ENCODE measurements at places on chromosomes 12 and 14.

DNA sequence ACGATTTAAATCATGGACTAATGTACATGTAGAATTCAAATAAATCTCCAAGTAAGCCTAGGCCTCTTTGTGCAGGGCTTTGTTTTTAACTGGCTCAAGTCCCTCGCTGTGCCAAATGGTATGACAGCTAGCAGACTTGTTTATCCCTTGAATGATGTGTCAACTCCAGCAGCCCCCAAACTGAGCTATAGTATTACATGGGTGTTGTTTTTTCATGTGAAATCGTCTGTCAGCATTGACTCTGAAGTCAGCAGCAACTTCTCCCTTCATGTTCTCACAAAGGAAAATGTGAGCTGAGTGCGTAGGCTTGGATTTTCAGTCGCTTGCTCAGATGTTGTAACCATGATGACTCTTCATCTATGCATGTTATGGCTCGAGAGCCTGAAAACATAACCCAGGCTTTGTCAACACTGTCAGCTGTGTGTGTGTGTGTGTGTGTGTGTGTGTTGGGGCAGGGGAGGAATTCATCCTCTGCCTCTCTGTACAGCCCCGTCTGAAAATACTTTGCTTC is 73.3 kb downstream of the PTHLH start:
- no peak for DNase-seq

GRCh38 chr14:33764876-33765650 is 185.8 kb downstream of the EGLN3 start:
- DNase-seq: peak; percentile 75

DNA sequence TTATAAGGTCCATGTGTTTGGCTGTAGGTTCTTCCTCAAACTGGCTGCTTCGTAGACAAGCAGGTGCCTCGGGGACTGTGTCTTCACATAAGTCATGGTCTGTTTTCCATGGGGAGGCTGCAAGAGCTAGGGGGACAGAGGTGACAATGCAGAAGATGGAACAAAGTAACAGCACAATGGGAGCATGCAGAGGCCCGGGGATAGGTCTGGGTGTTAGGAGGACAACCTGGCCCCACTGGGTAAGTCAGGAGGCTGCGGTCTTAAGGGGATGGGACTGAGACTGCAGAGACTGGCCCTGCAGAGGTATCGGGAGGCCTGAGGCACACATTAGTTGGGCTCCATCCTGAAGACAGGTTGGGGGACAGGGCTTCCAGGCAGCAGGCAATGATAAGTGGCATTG is 88.9 kb downstream of the NTF3 start:
- DNase-seq: peak; percentile 15

- no peak for DNase-seq
These were observed 283.1 kb downstream of the DPF3 start for GRCh38 chr14:72610831-72611200.

GRCh38 chr14:105168496-105168978 is at the start of gene JAG2:
Gene JAG2 (minus strand): TSS chr14:105168776. CDS start chr14:105168420, 356 bp downstream.
- DNase-seq: peak; percentile 91

DNA sequence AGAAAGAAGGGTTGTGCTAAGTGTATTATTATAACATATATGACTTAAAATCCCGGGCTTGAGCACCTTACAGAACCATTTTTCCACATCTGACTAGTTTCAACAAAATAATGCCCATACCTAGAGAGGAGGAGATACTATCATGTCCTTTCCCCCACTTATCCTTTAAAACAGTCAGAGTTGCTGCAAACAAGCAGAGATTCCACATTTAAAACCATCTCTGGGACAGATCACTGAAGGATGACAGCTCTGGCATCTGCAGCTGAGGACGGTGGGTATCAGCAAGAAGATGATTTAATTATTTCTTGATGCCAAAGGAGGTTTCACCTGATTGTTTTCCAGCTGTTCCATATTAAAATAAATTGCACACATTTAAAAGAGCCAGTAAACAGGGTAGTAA is 328.0 kb upstream of the TMTC1 start:
- DNase-seq: no peak
